ENCODE measurements at places on chromosomes 4 and X.

- no peak for DNase-seq
Observed at GRCh38 chrX:128848374-128848773, 674.9 kb downstream of the SMARCA1 start.

DNA sequence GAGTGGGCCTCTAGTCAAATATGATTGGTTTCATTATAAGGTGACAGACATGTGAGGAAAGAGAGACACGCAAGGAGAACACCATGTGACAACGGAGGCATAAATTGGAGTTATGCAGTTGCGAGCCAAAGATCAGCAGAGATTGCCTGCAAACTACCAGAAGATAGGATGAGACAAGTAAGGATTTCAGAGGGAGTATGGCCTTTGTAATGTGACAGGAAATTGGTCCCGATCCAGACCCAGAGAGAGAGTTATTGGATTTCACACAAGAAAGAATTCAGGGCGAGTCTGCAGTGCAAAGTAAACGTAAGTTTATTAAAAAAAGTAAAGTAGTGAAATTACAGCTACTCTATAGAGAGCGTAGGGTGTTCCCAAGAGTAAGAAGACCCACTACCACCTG, 35.7 kb upstream of the NDST4 start:
- no peak for DNase-seq

DNA sequence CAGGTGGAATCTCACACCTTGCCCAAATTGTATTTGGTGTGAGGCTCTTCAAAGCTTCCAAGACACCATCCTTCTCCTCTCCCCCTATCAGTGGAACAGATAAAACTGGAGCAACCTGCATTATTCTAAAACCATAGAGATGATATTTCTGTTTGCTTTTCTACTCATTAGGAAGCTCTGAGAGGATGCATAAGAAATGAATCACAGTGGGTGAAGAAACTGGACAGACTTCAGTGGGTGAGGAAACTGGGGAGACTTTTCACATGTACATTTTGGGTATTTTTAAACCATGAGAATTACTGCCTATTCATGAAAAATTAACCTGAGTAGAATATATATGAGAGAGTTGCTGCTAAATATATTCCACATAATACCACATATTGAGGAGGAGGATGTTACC, 16.4 kb downstream of the HAND2 start:
- no peak for DNase-seq

DNA sequence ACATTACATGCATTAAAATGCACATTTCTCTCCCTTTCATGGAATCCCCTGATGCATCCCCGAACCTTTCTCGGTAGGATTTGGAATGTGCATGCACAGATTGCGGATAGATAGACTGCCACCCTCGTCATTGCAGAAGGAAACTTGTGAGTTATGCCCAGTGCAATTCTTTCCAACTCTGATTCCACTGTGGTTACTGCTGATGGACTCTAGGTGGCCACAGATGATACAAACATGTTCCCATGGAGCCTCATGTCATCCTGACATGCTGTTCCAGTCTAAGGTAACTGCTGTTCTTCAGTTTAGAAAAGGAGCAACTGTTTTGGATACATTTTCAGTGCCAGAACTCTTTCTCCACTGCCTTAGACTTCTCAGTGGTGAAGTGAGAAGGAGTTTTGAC, 9.1 kb upstream of the VCX3B start:
- no peak for DNase-seq

DNA sequence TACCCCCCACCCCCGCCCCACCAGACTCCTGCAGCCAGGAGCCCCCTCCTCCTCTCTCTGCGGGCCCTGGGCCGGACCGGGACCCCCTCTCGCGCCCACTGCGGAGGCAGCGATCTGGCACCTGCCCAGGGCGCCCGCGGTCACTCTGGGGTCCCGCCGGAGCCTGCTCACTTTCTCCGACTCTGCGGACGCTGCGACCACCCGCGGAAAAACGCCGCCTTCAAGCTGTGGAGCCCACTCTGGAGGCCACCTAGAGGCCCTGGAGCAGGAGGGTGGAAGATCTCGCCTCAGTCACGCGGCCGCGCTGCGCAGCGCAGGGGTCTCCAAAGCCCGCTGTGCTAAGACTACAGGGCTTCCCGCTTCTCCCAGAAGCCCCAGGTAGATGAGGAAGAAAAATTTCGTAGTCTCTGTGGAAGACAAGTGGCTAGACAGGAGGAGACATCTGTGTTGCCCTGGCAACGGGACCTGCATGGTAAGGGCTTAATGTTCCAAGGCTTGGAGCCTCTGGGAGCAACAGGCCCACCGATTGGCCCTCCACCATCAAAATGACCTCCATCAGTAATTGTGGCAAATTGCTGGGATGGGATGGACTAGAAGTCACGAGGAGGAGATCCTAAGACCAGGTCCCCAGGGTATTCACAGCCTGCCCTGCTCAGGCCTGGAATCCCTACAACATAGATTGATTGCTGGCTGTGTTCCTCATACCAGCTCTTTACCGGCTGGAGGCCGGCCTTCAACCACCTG, at the start of gene PNMA6F:
Gene PNMA6F, minus strand, starts transcription at position 387 of the 744 bp plus-strand sequence. CDS start 1,093 bp downstream, outside the sequence.
- no peak for DNase-seq

DNA sequence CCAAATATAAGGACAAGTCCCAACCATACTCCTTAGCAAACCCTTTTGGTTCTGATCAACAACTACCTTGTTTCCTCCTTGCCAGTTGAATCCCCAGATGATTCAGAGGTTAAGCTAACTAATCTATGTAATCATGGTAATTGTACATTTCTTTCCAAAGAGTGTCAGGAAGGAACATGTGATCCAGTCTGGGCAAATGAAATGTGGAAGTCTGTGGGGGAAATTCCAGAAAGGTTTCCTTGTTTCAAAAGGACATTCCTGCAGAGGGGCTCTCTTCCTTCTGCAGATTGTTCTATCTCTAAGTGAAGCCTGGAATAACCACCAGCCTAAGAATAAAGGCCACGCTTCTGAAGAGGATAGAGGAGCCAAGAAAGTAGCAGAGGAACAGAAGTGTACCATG, 7.0 kb downstream of the PRSS12 start:
- DNase-seq, result no peak

DNA sequence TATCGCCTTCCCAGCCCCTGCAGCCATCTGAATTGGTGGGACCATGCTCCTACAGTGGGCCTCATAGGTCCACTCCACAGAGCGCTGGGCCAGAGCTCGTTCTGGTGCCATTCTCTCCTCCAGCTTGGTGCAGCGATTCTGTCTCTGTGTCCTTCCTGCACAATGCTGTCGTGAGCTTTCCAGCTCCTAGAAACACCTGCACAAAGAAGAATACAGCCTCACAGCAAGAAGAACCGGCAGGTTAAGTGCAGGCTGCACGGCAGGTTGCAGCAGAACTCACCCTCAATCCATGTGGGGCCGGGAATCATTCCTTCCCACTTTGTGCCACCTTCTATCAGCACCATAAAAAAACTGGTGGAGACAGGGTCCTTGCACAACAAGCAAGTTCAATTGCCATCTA, 101.2 kb upstream of the ENPP6 start:
- no peak for DNase-seq

DNA sequence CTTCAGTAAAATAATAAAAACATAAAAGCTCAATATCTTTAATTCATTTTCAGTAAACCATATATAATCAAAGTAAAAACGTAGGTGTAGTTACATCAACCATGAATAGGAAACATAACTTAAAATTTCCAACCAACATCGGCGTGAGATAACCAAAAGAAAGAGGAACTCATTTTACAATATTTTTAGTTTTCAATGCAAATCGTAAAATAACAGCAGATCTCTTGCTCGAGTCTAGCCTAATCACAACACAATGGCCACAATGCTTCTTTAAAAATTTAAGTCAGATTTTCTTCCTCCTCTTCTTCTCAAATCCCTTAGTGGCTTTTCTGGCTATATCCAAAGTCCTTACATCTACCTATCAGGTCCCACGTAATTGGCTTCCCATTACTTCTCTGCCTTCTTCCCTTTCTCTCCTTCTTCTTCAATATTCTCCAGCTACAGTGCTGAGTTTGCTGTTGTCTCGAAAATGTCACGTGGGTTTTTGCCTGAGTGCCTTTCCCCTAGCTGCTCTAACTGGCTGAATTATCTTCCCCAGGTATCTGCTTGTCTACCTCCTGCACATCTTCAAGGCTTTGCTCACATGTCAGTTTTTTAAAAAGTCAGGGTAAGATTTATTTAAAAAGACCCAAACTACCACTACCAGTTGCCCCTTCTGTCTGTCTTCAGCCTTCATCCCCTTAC, 90.9 kb upstream of the BANK1 start:
- no peak for DNase-seq

GRCh38 chr4:26345565-26345938, 24.7 kb downstream of the RBPJ start:
- no peak for DNase-seq

DNA sequence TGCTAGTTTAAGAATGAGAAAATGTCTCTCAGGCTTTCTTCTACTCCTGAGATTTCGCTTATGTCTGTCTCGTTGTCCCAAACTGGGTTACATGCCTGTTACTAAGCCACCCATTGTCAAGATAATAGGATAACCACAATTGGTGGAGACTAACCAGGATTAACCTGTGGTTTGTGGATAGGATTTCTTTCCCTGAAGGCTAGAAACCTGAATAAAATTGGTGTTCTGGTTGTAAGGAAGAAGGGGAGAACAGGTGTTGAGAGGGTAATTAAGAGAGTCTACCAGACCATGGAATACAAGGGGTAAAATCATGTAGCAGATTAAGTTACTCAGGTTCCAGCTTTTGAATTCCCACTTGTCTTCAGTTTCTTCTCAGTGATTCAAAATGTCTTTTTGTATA, 225.4 kb downstream of the CPE start:
- DNase-seq, result no peak

DNA sequence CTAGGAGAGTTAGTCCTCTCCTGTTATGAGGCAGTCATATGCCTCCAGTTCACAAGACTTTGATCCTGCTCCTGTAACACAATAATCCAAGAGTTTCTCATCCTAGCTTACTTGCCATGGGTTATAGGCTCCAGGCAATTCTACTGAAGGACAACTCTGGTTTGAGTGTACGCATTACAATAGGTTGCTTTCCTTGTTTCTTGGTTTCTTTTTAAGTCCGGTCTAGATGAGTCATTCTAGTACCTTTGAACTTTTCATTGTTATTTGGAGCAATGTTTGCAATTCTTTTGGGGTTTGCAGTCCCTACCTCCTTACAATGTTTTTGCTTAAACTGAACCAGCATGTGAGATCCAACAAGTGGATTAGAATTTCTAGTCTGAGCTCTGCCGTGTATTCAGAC, 109.1 kb downstream of the ANAPC4 start:
- DNase-seq, result no peak

DNA sequence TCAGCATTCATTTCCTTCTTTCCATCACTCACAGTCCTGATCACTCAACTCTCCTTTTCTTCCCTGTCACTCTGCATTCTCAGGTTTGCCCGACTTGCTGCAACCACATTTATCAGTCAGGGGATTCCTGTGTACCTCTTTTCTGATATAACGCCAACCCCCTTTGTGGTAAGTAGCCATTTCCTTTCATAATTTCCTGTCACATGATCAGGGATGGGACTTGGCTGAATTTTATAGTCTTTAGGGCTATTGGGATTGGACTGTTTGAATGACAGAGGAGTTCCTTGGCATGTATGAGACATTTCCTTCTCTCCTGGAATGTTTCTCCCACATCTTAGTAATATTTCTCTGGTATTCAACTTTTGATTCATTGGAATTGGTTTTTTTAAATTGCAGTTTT, 11.0 kb downstream of the PGM2 start:
- no peak for DNase-seq

- DNase-seq, result no peak
Observed at GRCh38 chrX:34658326-34658725, 1.2 kb upstream of the TMEM47 start.

Data from globus pallidus (tissue), 1 donor.